ENCODE measurements at places on chromosomes 12 and 14.

- DNase-seq, result no peak
Measured at GRCh38 chr14:96264853-96265252, 8.8 kb downstream of the BDKRB1 start.

GRCh38 chr12:88253371-88253978 lies 111.4 kb downstream of the TMTC3 start:
- DNase-seq, result no peak

- no peak for DNase-seq
Measured at GRCh38 chr14:63895510-63895909, 42.7 kb downstream of the SYNE2 start.

DNA sequence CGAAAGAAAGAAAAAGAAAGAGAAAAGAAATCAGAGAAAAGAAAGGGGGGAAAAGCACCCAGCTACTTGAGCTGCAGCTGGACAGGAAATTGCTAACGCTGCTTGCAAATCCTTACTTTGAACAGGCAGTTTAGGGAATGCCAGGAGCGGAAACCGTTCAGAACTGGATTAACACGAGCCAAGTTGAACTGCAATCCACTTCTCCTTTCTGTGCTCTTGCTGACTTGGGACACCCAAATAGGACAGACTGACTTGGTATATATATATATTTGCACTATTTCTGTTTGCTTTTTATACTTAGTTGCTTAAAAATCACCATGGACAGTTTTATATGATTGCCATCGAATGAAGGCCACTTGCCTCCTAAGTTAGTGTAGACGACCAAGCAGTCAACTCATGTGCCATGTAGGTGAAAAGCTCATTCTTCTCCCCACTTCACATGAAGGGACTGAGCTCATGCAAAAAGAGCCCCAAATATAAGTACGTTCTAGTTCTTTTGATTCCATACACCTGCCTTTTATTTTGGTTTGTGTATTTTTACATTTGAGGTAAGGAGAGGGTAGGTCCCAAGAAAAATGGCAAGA lies 5.5 kb downstream of the DUSP6 start:
- no peak for DNase-seq

- no peak for DNase-seq
Measured at GRCh38 chr12:65878540-65878939, 54.3 kb downstream of the HMGA2 start.

All from left hindlimb (tissue), 1 donor.